ENCODE measurements at places on chromosomes 11 and 22. TPM values are rescaled to one million over a fixed set of nuclear protein-coding genes. Genes with fewer than 3 reads are reported as not detected.
A peak's percentile ranks its signal among the peaks of the same experiment; 100 is the strongest.

NLRP6 gene
- 0.71 TPM for polyA plus RNA-seq

DNA sequence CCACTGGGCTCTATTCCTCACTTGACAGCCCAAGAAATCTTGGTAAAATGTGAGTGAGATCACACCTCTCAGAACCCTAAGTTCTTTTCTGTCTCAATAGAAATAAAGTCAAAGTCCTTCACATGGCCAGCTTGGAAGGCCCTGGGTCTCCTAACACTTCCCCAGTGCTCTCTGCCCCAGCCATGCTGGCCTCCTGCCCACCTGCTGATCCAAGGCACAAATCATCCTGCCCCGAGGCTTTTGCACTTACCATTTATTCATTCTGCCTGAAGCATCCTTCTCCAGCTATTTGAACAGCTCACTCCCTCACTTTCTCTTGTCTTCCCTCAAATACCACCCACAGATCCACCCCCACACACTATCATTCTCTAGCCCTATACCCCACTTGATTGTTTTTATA, 26.4 kb downstream of the ISX start:
- no peak for DNase-seq

TENM4 gene
- polyA plus RNA-seq: 29.5 TPM

DNA sequence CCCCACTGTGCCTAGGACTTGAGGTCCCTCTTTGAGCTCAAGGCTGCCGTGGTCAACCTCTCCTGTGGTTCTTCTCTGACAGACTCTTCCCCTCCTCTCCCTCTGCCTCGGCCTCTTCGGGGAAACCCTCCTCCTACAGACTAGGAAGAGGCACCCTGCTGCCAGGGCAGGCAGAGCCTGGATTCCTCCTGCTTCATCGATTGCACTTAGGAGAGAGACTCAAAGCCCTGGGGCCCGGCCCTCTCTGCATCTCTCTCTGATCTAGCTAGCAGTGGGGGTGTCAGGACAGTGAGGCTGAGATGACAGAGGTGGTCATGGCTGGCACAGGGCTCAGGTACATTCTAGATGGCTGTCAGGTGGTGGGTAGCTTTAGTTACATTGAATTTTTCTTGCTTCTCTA, 63.6 kb upstream of the EMID1 start:
- DNase-seq: no peak

DNA sequence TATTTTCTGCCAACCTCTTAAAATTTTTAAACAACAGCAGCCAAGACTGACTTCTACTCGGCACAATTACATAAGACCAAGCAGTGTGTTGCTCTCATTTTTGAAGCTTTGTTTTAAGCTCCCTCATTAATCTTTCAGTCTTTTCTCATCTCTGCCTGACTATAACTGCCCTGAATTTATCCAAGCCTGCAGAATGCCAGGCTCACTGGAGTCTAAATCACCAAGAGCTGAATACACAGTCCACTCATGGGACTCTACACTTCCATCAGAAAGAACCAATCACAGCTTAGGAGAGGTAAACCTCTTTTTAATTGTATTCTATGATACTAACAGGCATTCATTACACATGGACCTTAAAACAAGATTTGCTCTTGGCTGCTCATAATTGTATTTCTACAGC, 178.7 kb downstream of the CADM1 start:
- DNase-seq: no peak

DNA sequence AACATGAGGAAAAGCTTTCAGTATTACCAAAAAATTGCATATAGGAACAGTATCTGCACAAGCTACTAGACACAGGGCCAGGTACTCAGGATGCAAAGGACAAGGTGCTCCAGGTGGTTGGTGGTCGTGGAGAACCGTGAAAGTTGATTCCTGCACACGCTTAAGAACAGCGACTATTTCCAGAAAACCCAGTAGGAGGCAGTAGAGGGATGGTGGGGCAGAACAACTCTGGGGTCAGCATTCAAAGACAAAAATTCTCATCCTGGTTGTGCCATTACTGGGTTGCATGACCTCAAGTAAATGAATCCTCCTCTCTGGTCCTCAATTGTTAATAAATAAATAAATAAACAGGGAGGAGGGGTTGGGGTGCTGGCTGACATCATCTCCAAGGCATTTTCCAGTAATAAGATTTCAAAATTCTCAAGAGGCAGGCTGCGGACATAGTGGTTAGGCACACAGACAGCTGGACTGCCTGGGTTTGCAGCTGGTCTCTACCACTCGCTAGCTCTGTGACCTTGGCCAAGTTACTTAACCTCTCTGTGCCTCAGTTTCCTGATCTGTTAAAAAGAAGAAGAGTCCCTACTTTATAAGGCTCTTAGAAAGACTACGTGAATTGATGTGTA, 89.6 kb downstream of the ISX start:
- no peak for DNase-seq

DNA sequence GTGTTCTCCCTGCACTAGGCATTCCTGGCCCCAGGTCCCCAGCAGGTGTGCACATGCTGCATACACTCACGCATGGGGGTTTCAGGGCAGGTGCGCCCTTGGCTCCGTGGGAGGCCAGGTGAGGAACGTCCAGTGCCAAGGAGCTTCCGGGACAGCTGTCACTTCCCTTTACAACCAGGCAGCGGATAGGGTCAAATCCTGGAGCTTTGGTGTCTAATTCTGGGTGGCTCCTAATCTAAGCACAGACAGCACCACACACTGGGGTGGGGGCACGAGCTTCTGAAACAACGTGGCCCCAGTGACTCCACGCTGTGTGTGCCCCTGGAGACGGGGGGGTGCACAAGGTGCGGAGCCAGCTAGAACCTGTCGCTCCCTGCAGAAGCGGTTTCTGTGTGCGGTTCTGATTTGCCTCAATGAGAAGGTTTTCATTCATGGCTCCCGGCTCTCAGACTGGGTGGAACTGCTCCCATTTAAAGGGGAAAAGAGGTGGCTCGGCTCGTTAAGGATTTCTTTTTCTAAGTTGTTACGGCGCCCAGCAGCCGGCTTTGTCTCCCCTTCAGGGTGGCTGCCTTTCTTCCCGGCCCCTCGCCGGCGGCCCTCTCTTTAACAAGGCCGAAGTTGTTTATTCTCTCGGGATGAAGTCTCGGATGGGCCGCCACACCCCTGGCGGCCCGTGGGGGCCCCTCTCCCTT, 5.0 kb downstream of the CCND1 start:
- DNase-seq: no peak

VWCE gene
- 4.0 TPM for polyA plus RNA-seq

GRCh38 chr22:25057013-25057881, 104.7 kb downstream of the KIAA1671 start:
- DNase-seq: no peak

DNA sequence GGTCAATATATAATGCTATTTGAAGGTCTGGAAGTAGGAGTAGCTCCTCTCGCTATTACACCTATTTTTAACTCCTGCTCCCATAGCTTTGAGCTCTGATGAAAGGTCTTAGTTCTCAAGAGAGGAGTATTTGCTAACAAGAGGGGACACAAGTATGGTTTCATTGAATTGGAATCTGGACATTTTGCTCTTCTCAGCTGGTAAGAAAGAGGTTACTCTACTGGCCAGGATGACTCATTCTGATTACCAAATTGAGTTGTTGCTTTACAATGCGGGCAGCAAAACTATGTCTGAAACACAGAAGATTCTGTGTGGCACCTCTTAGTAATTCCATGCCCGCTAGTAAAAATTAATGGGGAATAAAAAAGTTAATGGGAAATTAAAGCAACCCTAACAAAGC, 63.6 kb upstream of the EP300 start:
- no peak for DNase-seq

- no peak for DNase-seq
Observed at GRCh38 chr11:15818132-15818842, 538.1 kb downstream of the SOX6 start.

GRCh38 chr11:126121296-126121695, 58.6 kb upstream of the CDON start:
- DNase-seq: no peak

- no peak for DNase-seq
Observed at GRCh38 chr22:26553056-26553752, 36.7 kb downstream of the TPST2 start.

DNA sequence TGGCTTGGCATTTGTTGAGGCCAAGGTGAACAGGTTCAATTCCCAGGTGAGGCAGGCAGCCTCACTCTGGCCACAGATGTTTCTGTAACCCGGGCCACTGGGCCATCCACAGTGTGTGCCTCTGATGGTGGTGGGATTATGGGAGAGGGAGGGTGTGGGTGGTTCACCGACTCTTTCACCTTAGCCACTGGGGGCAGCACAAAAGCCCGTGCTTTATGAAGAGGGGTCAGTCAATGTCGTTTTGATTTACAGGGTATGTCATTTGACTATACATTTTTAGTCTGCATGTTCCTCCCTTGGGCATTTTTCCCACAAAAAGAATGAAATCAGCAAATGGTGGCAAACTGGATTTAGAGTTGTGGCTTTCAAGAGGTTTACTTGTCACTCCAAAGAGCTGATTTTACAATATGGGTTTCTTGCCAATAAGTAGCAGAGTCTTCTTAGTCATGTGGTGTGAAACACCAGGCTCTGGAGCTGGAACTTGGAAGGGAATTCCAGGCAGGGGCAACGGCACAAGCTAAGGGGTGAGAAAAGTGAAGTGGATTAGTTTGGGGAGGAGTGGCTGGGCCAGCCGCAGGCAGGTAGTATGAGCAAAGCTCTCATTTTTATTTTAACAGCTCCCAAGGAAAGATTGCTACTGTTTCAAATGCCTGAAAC, 217.8 kb upstream of the ZBED5 start:
- no peak for DNase-seq

DNA sequence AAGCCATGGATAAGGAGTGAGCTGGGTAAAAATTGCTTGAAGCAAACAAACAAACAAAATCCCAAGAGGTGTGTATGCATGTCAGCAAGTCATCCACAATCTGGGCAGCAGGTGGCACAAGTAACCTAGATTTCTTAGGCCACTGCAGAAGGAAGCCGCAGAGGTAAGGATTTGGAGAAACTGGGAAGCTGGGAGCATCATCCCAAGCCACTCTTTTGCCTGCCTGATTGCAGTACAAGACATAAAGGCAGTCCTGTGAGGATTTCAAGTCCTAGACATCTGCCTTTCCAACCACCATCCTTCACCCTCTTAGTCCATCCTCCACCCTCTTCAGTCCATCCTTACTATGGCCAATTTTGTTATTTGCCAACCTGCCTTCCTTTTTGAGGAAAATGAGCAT, 67.2 kb upstream of the BMAL1 start:
- DNase-seq: no peak

OR6Q1 gene
- polyA plus RNA-seq: not detected

HOATZ gene
- polyA plus RNA-seq: 0.34 TPM

GRCh38 chr11:100791860-100792259, 104.8 kb downstream of the ARHGAP42 start:
- DNase-seq: no peak

ANKRD13D gene
- polyA plus RNA-seq: 53.9 TPM

DNA sequence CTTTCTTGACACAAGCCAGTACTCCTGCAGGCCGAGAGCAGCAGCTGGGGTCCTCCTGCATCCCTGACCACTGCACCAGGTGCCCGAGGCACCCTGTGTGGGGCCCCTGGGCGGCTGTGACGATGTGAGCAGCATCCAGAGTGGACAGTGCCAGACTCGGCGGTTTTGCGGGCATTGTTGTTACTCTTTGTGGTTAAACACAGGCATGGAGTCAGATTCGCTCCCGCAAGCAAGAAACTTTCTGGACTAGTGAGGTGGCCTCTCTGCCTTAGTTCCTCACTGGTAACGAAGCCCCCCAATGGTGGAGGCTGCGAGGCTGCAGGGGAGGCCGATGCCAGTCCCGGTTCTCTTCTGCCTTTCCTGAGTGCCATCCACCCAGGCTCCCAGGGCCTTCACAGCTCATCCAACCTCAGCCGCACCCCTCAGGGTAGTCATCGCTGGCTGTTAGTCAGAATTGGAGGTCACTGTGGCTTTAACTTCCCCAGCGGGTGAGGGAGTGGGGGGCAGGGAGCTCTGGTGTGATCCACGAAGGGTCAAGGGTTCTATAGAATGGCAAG, 3.7 kb upstream of the CLDN5 start:
- no peak for DNase-seq

- no peak for DNase-seq
Observed at GRCh38 chr11:6387811-6388599, 2.3 kb upstream of the SMPD1 start.

DNA sequence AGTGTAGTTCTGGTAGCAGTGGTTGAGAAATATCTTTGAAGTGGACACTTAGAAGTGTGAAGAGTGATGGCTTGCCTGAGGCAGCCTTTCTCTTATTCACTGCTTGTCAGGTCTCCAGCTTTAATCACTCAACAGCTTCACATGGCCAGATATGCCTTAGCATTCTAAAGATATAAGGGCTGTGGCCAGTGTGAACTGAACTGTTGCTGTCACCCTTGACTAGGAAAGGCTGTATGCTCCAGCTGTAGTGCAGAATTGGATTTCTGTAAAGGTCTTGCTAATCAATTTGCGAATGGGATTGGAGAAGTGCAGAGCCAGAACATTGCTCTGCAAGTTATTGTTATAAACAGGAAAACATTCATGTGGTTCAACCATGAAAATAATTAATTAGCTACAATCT, 266.7 kb downstream of the TMEM135 start:
- DNase-seq: peak; percentile 68

NOX4 gene
- polyA plus RNA-seq: 33.4 TPM

- no peak for DNase-seq
Observed at GRCh38 chr11:70581991-70582885, 183.9 kb downstream of the CTTN start.

GRCh38 chr22:43276321-43276720, 66.9 kb downstream of the SCUBE1 start:
- no peak for DNase-seq

GRCh38 chr11:88375927-88376470, 38.5 kb upstream of the CTSC start:
- no peak for DNase-seq
